ENCODE measurements at places on chromosomes 1 and 21.

GRCh38 chr21:36854391-36854790 is 112.1 kb downstream of the HLCS start:
- peak; percentile 35 for DNase-seq

- DNase-seq, result no peak
Observed at GRCh38 chr1:155127105-155127966, at the start of gene EFNA1. Gene EFNA1 (plus strand): TSS chr1:155127876. CDS start chr1:155127978, 102 bp downstream.

GRCh38 chr1:23423415-23424292 is 894 bp downstream of the TCEA3 start:
- DNase-seq, result no peak

DNA sequence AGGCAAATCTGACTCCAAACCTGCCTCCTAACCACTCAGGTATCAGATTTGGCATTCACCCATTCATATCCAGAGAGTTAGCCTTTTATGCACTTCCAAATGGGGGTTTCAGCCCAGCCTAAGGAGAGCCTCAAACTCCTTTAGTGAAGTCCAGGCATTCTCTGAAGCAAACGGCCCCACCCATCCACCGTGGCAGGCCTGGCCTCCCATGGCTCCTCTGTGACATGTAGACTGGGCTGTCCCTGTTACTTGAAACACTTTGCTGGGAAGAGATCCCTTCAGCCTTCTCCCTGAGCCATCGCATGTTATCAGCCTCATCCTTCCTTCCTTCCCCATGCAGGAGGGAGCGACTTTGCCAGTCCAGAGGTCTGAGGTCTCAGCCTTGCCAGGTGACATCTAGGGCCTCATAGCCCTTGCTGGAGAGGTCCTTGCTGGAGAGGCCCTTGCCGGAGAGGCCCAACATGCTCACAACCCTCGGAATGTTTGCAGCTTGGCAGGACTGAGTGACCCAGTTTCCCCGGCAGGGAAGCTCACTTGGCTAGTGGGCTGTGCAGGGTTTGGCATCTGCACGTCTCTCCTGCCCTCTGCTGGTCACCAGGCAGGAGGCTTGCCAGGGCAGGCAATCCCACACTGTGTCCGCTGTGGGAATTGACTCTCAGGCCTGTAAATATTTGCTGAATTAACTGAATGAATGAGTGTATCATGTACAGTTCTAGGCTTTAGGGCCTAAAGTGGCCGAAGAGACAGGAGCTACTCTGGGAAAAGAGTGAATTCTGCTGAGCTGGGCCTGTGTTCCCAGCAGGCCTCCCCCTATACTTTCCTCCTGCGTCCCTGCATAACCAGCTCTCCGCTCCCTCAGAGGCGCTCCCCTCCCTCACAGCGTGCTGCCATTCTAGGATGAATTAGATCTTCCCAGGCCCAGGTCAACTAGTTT is 26.7 kb upstream of the RBM15 start:
- DNase-seq, result peak; percentile 65

- no peak for DNase-seq
Observed at GRCh38 chr21:45401916-45402900, 2.8 kb upstream of the COL18A1 start.

- no peak for DNase-seq
Observed at GRCh38 chr1:209403921-209404320, 179.6 kb upstream of the CAMK1G start.

GRCh38 chr1:236663934-236664333 is 22.4 kb upstream of the ACTN2 start:
- DNase-seq, result no peak
